ENCODE measurements at places on chromosomes 7 and 10. TPM values are rescaled to one million over a fixed set of nuclear protein-coding genes. Genes with fewer than 3 reads are reported as not detected.

DNA sequence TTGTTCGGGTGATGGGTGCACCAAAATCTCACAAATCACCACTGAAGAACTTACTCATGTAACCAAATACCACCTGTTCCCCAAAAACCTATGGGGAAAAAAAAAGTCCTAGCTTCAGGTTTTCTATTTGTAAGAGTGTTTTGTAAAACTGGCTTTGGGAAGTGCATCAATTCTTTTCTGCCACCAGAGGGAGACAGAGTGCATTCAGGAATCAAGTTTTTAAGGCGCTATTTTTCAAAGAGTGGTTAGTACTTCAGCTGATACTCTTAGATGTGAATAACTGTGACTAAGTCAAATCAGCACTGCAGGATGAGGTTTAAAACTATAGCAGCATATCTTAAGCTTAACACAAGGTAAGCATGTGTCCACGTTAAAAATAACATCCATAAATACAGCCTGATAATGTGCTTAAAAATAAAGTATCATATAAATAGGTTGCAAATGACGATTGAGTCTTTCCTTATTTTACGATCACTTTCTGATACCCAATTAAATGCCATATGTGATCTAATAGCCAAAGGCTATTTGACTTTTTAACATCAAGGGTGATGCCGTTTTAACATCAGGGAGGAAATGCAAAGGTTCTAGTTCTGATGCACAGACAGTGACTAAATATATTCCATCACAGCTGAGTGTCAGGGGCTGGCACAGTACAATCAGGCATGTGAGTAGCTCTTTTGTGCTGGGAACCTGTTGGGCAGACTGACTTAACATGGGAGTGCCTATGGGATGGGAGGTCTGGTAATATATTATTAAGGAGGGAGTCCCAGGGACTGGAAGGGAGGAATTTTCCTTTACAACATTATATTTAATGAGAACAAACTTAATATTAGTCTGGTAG lies 10.6 kb upstream of the LYZL2 start:
- peak; percentile 26 for DNase-seq
- H3K4me1 ChIP-seq, result no peaks in the 10 kb centered on the region
- no peak overlapping the region for H3K4me3 ChIP-seq
- peaks cover 58% of the 10 kb centered on the region for H3K27me3 ChIP-seq
- no peak overlapping the region for H3K27ac ChIP-seq
- H3K36me3 ChIP-seq, result no peaks in the 10 kb centered on the region

GRCh38 chr10:122149561-122150505 lies 121.3 kb upstream of the BTBD16 start:
- H3K27me3 ChIP-seq, result peaks cover 22% of the 10 kb centered on the region
- no peak overlapping the region for H3K4me3 ChIP-seq
- DNase-seq, result no peak
- no peak overlapping the region for H3K27ac ChIP-seq

DNA sequence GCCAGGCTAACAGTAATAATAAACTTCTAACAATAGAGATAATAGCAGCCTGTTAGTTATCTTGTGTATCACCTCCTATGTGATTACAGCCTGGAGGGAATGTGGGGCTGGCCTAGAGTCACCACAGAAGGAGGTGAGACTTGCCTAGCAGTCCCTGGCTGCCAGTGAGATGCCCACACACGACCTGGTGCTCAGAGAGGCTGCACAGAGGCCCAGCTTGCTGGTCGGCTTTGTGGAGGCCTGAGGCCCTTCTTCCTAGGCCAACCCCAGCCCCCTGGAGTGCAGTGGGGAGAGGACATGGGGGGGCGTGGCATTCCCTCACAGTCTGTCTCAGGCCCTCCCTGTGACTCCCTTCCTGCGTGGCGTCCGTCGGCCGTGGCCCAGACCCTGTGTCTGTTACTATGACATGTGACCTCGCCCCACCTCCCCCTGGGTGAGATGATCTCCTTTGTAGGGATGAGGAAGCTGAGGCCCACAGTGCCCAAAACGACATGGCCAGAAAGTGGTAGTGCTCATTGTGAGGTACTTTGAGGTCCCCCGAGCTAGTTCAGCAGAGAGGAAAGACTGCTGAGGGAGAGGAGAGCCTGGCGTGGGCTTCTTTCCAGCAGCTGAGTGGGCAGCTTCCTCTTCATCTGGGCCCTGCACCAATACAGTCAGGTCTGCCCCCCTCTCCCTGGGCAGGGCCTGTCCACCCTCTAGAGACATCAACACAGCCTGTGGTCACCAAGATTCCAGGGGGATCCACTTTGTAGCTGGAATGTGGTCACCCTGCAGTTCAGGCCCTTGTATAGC lies 29.7 kb downstream of the UNC5B start:
- DNase-seq, result no peak
- H3K4me1 ChIP-seq, result peaks cover 12% of the 10 kb centered on the region
- H3K4me3 ChIP-seq, result no peak overlapping the region
- no peak overlapping the region for H3K27ac ChIP-seq
- H3K27me3 ChIP-seq, result peaks cover 23% of the 10 kb centered on the region
- no peaks in the 10 kb centered on the region for H3K36me3 ChIP-seq

ELMO1 gene
- polyA plus RNA-seq, result 65.4 TPM

DNA sequence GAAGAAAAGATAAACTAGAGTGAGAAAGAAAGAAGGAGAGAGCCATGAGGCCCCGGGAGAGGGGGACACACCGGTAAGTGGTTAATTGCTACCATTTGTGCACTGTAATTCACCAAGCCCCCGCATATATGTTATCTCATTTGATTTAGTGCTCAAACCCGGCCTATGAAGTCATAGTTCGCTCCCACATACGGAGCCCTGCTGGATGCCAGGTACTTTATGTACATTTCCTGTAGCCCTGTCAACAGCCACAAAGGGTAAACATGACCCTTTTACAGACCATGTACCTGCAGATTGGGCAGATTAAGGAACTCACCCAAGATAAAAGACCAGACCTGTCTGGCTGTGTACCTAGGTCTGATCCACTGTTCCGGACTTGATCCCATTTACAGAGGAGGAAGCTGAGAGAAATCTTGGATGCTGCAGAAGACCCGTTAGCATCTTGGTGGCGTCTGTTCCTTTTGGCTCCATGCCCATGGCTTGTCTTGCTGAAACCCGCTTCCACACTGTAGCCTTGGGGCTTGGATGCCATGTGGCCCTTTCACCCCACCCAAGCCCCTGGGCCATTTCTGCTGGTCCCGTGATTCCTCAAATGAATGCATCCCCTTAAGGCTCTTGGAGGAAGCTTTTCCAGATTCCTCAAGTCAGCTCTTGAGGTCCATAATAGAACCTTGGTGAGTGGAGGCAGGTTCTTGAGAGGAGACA lies 32.3 kb downstream of the FAM241B start:
- peaks cover 14% of the 10 kb centered on the region for H3K27me3 ChIP-seq
- no peak overlapping the region for H3K4me3 ChIP-seq
- DNase-seq, result no peak
- H3K27ac ChIP-seq, result no peak overlapping the region
- H3K4me1 ChIP-seq, result no peaks in the 10 kb centered on the region

- no peak for DNase-seq
- no peaks in the 10 kb centered on the region for H3K27me3 ChIP-seq
- H3K4me3 ChIP-seq, result no peak overlapping the region
- H3K4me1 ChIP-seq, result peaks cover 94% of the 10 kb centered on the region
These were observed 8.3 kb downstream of the CAMK1D start for GRCh38 chr10:12357525-12358151.

FRMD4A gene
- 0.20 TPM for polyA plus RNA-seq

DNA sequence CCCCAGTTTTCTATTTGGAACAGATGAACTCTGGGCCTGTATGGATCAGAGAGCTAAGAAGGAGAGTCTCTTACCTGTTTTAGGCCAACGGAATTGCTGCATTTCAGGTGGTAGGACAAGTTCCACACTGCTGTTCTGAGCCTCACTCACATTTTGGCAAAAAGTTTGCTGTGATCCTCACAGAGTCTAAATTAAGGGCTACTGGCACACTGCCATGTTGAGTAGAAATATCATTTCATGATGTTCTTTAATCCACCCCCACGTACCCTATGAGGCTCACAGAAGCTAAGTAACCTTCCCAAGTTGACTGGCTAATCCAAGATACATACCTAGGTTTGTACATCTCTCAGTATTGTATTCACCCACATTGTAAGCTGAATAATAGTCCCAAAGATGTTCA lies 447.2 kb downstream of the INHBA start:
- no peaks in the 10 kb centered on the region for H3K27me3 ChIP-seq
- no peak for DNase-seq
- no peak overlapping the region for H3K27ac ChIP-seq
- H3K36me3 ChIP-seq, result no peaks in the 10 kb centered on the region

- H3K27me3 ChIP-seq, result peaks cover 31% of the 10 kb centered on the region
- no peaks in the 10 kb centered on the region for H3K36me3 ChIP-seq
- H3K27ac ChIP-seq, result no peak overlapping the region
- no peak overlapping the region for H3K4me3 ChIP-seq
- DNase-seq, result no peak
These were observed 38.7 kb upstream of the BNIP3 start for GRCh38 chr10:132020456-132020855.

DNA sequence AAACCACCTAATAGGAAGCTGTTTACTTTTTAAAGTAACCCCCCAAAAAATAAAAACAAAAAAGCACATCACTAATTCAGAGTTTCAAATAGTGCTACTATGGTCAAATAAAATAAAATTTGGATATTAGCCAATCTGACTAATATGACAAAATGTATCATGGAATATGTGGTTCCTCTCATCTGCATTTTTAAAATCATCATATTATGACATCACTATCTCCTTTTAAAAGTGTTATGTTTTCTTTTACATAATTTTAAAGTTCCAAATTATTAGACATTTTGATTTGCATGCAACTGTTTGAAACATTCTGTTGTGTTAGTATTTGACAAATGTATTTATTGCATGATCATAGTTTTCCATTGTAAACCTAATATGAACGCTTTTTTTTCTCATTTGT lies 110.4 kb downstream of the AASS start:
- H3K4me1 ChIP-seq, result no peaks in the 10 kb centered on the region
- no peak for DNase-seq
- no peak overlapping the region for H3K4me3 ChIP-seq
- peaks cover 8% of the 10 kb centered on the region for H3K27me3 ChIP-seq
- no peaks in the 10 kb centered on the region for H3K36me3 ChIP-seq

EPO gene
- polyA plus RNA-seq, result not detected

PIP gene
- not detected for polyA plus RNA-seq

ANXA8L1 gene
- polyA plus RNA-seq, result not detected

- no peak overlapping the region for H3K27ac ChIP-seq
- H3K4me1 ChIP-seq, result peaks cover 18% of the 10 kb centered on the region
- H3K36me3 ChIP-seq, result no peaks in the 10 kb centered on the region
These were observed 21.2 kb downstream of the CYP17A1 start for GRCh38 chr10:102815790-102816549.

All from naive B cell (primary cell).